ENCODE measurements at places on chromosomes 11 and 22. TPM values are rescaled to one million over a fixed set of nuclear protein-coding genes. Genes with fewer than 3 reads are reported as not detected.

PANX2 gene
- 1.8 TPM for total RNA-seq

SOX6 gene
- total RNA-seq: 8.0 TPM

BCL2L13 gene
- total RNA-seq: 140 TPM

DNA sequence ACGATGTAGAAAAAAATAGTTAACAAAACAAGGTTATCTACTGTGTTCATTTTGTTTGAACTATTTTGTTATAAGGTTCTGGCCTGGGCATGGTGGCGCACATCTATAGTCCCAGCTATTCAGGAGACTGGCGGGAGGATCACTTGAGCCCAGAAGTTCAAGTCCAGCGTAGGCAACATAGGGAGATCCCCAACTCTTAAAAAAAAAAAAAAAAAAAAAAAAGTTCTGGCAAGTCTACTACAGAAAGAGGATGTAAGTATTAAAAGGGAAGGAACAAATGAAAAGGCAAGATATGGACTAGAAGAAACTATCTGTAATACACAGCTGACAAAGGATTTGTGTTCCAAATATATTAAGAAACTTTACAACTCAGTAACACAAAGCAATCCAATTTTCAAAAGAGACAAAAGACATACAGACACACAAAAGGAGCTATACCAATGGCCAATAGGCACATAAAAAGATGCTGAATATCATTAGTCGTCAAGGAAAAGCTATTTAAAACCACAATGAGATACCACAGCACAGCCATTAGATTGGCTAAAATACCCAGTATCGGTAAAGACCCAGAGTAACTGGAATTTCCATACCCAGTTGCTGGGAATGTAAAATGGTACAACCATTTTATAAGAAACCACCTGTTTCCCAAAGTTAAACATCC lies 27.4 kb downstream of the RRAS2 start:
- no peak for DNase-seq

GRCh38 chr11:70364745-70365543 lies 33.4 kb upstream of the CTTN start:
- no peak for DNase-seq

GRCh38 chr11:58289266-58289665 lies 21.2 kb upstream of the OR10W1 start:
- DNase-seq: no peak

- DNase-seq: no peak
These were observed 10.4 kb downstream of the SPATA19 start for GRCh38 chr11:133834682-133835592.

GRCh38 chr22:29305836-29306174 lies 645 bp upstream of the GAS2L1 start:
- DNase-seq: no peak

Data from breast epithelium (tissue), 4 donors.